ENCODE measurements at places on chromosomes 7 and 10. TPM values are rescaled to one million over a fixed set of nuclear protein-coding genes. Genes with fewer than 3 reads are reported as not detected.

Gene RET
- polyA plus RNA-seq: 0.27 TPM

Gene ANK3
- 2.1 TPM for polyA plus RNA-seq

Gene RNF32
- 0.32 TPM for polyA plus RNA-seq

- DNase-seq: no peak
Measured at GRCh38 chr10:13672548-13672947, 85.8 kb downstream of the PRPF18 start.
